Renal cortex interstitium (tissue), 15 donors: ENCODE measurements at places on chromosomes 6 and 20. TPM values are rescaled to one million over a fixed set of nuclear protein-coding genes. Genes with fewer than 3 reads are reported as not detected.

GRCh38 chr6:102761872-102762271 lies 1368.4 kb downstream of the GRIK2 start:
- DNase-seq, result no peak

The AIF1 gene
- 80.6 TPM for polyA plus RNA-seq

GRCh38 chr6:13278164-13278563 lies 50.2 kb downstream of the TBC1D7 start:
- no peak for DNase-seq

DNA sequence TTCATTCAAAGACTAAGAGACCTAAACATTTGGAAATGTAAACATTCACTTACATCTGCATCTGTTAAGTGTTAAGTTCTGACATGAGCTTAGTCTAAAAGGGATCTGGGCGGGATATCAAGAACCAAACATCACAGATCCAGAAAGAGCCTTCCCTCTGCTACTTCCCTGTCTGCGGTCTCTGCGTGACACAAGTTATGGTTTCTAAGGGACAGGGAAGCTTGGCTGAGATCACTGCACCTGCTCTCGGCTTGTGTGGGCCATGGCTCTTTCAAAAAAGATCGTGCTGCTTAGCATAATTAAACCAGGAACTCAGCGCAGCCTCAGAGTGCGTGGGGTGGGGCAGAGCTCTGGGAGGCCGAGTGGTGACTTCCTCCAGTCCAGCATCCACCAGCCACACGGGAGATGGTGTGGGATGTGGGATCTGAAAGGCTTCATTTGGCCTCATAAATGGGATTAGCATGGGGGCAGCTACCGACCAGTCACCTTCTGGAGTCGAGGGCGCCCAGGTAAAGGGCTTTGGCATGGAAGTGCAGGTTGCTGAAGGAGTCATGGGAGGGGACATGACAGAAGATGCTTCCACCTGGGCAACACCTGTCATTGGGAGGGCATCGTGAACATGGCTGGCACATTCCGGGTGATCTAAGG lies 16.7 kb upstream of the RAMACL start:
- DNase-seq, result no peak

GRCh38 chr6:91683240-91683639 lies 1096.4 kb upstream of the MAP3K7 start:
- no peak for DNase-seq

DNA sequence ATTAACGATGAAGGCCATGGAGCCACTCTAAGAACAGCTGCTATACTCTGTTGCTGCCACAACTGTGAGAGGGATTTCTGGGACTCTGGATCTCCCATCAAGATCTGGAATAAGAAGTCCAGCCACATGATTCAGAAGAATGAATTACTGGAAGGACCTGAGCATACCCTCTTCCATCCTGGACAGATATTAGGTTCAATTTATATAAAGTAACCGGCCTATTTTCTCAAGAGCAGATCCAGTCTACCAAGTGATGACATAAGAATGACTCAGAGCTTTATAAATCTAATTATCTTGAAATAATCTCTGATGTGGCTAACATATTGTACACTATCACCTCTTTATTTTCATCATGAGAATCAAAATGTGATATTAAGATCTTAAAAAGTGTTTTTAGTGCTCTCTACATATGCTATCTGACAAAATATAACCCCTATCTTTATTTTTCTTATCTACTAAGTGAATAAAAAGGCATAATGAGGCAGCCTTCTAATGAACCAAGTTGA lies 45.1 kb downstream of the COL9A1 start:
- DNase-seq, result no peak

The LKAAEAR1 gene
- not detected for polyA plus RNA-seq

The SOX12 gene
- polyA plus RNA-seq, result 27.8 TPM

The MLIP gene
- polyA plus RNA-seq, result 0.52 TPM

The ARMH2 gene
- not detected for polyA plus RNA-seq

The OPRL1 gene
- polyA plus RNA-seq, result 1.2 TPM

- no peak for DNase-seq
These were observed 58.9 kb upstream of the TNFAIP3 start for GRCh38 chr6:137808191-137808590.

DNA sequence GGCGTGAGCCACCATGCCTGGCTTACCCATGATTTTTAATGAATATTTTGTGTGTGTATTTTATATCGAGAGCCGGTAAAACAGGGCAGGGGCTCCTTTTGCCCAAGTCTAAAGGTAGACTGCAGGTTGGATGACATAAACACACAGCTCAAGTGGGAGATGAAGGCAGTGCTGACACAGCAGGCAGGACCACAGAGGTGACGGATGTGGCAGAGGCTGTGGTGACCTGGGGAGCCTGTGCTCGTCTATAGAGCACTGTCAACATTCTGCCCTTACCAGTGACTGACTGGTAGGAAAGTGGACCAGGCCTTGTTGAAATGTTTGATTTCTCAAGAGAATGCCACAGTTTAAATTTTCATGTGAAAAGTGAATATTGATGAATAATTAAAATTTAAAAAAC lies 137.5 kb downstream of the ZFP64 start:
- no peak for DNase-seq

DNA sequence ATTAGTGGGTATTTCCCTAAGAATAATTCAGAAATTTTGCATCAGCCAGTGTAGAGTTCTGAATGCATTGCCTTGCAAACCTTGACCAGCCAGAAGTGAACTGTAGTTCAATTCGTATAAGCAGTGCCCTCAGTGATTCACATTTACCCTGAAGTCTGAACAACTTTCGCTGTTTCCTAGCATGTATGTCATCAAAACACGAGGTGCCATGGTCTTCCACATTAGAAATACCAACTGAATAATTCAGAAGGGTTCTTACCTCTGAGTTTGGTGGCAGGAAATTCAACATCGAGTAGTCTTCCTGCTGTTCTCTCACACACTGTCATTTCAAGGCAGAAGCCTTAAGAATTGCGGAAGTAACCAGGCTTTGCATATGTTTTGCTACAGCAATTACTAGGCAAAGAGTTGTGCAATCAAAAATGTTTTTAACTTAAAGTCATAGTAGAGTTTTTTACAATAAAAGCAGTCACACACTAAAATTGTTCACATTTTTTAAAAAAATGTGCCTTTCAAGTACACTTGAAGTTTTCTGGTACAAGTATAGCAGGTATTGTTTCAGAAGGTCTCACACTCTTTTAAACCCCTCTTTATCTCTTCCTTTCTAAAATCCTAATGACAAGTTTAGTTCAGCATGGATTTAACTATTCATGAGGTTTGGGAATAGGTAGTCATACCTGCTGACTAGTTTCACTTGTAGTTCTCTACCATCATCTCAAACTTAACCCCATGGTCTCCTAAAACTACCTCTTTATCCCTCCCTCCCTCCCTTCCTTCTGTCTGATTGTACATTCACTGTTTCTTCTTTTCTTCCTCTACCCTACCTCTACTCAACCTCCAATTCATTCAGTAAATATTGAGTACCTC lies 118.3 kb downstream of the STXBP5 start:
- DNase-seq, result no peak

The PTGIS gene
- polyA plus RNA-seq, result 34.6 TPM

- DNase-seq, result no peak
These were observed 50.8 kb downstream of the UTRN start for GRCh38 chr6:144335914-144336313.

The MCCD1 gene
- polyA plus RNA-seq, result 19.2 TPM

DNA sequence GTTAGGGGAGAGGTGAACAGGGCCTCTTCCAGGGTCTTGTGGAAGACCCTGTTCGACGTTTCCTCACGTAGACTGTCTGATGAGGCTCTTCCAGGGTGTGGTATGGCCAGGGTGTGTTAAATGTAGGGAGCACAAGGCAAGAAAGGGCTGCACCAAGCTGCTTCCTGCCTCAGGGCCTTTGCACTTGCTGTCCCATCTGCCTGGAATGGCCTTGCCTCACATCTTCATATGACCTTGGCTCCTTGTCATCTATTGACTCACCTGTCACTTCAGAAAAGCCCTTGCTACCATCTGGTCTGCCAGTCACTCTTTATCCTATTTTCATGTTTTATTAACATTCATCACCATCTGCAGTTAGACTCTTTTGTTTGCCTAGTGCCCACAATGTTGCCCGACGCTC lies 31.0 kb downstream of the E2F3 start:
- DNase-seq, result no peak

GRCh38 chr6:40852779-40853373 lies 186.1 kb downstream of the UNC5CL start:
- no peak for DNase-seq

DNA sequence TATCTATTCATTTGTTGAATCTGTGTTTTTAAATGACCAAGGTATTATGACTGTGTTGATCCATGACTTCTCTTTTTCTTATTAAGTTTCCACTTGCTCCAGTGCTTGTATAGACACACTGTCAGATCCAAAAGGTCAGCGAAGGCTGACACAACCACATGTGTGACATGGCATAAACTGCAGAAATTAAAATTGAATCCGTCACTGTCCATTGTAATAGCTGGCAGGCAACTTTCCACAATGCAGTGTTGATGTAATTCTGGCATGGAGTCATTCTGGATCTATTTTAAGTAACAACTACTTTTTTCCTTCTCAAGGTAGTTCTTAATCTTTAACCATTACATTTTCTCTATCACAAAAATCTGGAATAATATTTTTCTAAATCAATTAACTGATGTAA lies 145.3 kb downstream of the AIG1 start:
- no peak for DNase-seq

The XKR7 gene
- polyA plus RNA-seq, result 0.34 TPM

- DNase-seq, result no peak
These were observed 806 bp downstream of the KCNQ2 start for GRCh38 chr20:63471717-63471980.

DNA sequence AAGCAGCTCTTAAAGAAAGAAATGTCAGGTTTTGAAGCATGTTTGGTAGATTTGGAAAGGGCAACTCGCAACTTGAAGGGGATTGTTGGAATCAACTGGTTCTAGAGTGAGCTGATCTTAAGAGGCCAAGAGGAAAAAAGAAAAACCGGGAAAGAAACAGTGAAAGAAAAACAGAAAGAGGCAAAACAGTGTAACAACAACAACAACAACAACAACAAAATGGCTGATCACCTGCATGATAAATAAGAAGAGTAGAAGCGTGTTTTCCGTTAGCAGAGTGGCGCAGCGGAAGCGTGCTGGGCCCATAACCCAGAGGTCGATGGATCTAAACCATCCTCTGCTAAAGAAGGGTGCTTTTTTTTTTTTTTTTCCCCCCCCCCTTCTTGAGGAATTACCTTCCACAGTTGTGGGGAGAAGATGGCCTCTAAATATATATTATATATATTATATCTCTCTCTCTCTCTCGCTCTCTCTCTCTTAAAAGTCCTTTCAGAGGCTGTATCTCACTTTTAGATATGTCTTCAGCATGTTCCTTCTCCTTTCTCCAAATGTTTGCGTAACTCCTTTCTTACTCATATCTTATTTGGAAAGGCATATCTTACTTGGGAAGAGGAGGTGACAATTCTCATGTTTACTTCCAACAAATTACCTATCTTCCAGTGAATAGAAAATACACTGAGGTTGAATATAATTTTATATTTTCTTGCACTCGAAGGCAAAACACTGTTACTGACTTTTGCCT lies 134.4 kb downstream of the OR2B2 start:
- no peak for DNase-seq

GRCh38 chr20:48478370-48478769 lies 349.4 kb downstream of the PREX1 start:
- no peak for DNase-seq

DNA sequence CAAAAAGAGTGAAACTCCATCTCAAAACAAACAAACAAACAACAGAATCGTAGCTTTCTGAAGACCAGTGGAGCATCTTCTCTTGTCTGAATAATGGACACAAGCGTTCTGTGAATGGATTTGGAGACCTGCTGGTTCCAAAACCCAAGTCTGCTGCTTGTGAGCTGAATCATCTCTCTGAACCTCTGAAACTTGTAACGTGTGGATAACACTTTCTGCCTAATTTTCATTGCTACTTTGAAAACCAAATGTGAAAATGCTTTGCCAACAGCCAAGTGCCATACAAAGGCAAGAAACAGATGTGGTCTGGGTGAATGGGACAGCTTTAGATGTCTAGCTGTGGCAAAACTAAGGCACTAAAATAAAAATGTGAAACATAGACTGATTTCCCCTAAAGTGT lies 44.3 kb downstream of the PHACTR1 start:
- no peak for DNase-seq

The PIGU gene
- 41.2 TPM for polyA plus RNA-seq

The SSTR4 gene
- polyA plus RNA-seq, result 0.07 TPM

DNA sequence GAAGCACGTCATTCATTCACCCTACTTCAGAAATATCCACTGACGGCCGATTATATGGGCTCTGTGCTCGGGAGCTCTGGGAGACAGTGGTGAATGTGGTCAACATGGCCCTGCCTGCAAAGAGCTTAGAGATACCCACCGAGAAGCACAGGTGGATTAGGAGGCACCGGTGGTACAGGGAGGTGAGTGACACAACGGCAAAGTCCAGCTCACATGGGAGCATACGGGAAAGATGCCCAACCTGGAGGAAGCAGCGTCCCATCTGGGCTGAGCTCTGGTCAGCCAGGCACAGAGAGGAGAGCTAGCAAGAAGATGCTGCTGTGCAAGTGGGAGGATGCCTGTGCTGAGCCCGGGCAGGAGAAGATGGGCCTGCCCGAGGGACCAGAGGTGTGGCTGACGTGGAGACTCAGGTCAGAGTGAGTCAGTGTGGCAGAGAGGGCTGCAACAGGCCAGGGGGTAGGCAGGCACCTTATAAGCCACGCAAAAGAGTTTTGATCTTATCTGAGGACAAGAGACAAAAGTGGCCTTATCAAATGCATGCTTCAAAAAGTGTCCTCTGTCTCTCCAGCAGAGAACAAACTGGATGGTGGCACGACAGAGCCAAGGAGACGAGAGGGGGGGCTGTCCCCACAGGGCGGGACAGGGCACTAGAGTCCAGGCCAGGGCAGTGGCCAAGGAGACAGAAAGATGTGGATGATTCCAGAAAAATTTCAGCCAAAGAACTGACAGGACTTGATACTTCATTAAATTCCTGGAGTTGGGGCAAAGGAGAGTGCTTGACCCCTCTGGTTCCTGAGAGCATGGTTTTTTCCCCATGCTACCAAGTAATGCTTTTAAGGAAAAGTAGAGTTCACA lies 214.6 kb upstream of the SNX9 start:
- DNase-seq, result no peak

DNA sequence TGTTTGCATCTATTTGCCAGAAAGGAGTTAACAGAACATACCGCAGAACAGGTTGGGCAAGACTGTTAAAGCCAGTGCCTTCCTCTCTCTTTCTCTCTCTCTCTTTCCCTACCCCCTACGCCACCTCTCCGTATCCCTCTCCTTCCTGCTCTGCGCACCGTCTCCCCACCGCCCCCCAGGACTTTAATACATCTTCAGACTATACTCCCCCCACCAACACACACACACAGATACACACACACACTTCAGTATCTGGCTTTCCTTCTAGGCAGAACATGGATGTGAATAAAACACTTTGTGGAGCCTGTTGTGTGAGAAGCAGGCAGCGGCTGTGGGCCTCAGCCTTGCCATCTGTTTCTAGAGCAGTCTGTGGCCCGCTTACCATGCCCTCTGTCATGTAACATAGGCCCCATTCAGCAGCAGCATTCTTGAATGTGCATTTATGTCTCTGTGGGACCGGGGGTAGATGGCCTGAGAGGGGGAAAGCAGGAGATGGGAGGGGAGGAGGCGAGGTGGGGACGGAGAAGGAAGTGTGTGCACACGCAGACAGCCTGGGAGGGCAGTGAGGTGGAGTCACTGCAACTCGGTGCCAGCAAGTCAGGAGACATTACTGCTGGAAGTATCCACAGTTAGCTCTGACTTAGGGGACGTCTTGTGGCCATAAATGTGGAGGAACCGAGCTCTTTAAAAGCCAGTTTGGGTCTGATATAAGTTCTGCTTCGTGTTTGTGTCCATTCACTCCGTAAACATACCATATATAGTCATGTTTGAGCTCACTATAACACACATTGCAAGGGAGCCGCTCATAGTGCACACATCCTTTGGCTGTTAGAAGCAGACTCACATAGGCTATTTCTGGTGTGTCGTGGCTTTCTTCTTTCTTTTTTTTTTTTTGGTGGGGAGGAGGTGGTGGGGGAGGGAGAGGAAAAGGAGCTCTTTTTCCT lies 38.4 kb downstream of the RREB1 start:
- DNase-seq, result no peak
